ENCODE measurements at places on chromosomes 16 and 17.

DNA sequence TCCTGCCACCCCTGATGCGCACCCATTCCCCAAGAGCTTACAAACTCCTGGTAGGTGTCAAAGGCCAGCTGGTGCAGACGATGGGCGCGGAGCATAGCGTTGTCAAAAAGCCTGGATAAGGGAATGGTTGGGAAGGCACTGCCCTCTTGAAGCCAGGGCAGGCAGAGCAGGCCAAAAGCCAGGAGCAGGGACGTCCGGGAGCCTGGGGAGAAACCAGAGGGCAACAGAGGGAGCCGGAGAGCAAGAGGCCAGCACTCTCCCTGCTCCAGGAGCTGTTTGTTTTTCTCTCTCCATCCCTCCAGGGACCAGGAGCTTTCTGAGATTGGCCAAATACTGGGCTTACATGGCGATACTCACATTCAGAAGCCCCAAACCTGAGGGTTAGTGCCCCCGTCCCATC lies 334 bp downstream of the GH1 start:
- DNase-seq = no peak

DNA sequence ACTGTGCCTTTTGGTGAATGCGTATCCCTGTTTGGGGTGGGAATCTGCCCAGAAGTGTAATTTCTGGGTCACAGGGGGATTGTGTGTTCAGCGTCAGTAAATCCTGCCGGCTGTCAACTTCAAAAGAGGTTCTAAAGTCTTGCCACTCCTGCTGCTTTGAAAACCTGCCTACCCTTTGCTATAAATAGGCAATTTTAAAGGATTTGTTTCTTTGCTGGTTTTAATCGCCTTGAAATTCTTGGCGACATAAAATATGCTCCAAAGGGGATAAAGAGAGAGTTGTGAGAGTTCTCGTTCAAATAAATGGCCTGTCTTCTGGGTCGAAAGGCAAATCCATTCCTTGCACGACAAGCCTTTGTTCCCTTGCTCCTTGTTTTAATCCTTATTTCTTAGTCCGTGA lies 143.4 kb downstream of the IRF8 start:
- no peak for DNase-seq

- no peak for DNase-seq
Observed at GRCh38 chr17:72259922-72260321, 139.1 kb downstream of the SOX9 start.

GRCh38 chr16:20673882-20674683 lies 23.4 kb downstream of the ACSM1 start:
- no peak for DNase-seq

DNA sequence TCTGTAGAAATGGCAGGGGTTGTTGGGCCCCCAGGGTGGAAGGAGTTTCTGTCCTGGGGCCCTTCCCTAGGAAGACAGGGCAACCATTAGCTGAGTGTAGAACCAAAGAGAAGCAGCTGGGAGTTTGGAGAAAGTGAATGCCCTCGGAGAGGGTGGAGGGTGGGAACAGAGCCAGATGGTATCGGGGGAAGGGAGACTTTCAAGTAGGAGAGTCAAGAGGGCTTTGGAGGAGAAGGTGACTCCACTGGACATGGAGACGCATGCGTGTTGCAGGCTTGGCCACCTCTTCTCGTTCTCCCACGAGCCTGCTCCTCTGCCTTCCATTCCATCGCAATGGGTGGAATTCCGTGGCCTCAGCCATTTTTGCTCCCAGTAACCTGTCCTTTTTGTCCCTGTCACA lies 19.4 kb downstream of the SLC47A1 start:
- no peak for DNase-seq

Data from NCI-H187 treated with DMSO at 0.1 percent for 48 hours (cell line).